AG09309 (cell line): ENCODE measurements at places on chromosomes 7 and 10.
A peak's percentile ranks its signal among the peaks of the same experiment; 100 is the strongest.

- DNase-seq, result no peak
These were observed 13.9 kb upstream of the ABCC2 start for GRCh38 chr10:99768556-99768955.

GRCh38 chr7:153567426-153567825 is 484.8 kb upstream of the DPP6 start:
- DNase-seq, result no peak

- no peak for DNase-seq
These were observed 180.2 kb downstream of the ADARB2 start for GRCh38 chr10:1557081-1557480.

GRCh38 chr10:104246976-104247375 is 7.7 kb upstream of the GSTO1 start:
- peak; percentile 18 for DNase-seq

- no peak for DNase-seq
These were observed 10.7 kb downstream of the LBX1 start for GRCh38 chr10:101218351-101219138.

DNA sequence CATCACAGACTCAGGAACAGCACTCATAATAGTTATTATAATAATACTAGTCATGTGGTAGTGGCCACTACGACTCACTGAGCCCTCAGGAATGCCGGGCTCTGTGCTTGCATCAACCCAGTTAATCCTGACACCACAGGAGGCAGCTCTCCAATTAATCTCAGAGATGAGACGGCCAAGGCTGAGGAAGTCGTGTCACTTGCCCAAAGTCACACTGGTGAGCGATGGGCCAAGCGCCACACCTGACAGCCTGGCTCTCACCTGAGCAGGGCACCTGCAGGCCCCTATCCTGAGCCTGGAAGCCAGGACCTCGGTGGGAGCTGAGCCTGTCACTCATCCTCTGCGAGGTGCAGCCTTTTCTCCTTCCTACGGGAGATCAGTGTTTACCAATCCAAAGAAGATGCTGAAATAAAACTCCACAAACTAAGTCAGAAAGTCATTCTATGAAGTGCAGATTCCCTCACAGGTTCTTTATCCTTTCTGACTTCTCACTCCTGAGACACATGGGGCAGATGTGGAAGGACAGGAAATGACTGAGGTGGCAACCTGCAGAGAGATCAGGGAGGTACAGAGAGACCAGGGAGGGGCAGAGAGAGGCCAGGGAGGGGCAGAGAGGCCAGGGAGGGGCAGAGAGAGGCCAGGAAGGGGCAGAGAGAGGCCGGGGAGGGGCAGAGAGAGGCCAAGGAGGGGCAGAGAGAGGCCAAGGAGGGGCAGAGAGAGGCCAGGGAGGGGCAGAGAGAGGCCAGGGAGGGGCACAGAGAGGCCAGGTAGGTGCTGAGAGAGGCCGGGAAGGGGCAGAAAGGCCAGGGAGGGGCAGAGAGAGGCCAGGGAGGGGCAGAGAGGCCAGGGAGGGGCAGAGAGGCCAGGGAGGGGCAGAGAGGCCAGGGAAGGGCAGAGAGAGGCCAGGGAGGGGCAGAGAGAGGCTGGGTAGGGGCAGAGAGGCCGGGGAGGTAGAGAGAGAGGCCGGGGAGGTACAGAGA is 38.5 kb downstream of the VIPR2 start:
- DNase-seq, result no peak

GRCh38 chr10:31953080-31953479 is 24.4 kb upstream of the ARHGAP12 start:
- DNase-seq, result no peak

- DNase-seq, result no peak
These were observed 77.4 kb downstream of the ADCY1 start for GRCh38 chr7:45651540-45651939.

DNA sequence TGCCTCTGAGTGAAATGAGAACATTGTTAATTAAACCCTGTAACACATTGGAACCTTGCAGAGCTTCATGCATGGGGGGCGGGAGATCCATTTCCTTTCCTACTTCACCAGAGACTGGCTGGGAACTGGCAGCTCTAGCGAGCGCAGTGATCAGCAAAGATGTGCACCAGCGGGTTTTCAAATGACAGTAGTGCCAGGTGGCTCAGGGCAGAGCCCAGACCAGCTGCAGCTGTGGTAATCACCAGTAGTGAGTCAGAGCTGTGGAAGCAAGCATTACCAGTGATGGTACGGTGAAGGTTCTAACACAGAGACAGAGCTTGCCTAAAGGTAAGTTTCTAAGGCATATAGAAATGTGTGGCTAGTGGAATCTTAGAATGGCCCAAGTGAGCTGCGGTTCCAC is 1009.7 kb upstream of the CELF2 start:
- no peak for DNase-seq

DNA sequence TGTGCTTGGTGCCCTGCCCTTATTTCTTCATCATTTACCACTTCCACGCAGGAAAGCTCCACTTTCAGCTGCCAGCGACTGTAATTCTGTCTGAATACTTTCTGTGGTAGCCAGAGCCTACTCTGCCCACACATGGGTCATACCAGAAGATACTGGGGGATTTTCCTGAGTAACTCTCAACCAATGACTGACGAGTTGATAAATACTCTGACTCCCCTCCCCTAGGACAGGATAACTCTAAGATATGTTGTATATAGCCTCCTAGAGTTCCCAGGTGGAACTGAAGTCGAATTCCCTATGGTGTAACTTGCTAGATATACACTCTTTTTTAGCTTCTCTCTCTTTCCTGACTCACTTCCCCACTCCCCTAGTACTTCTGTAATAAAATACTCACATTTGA is 29.8 kb downstream of the SEM1 start:
- DNase-seq, result no peak

- DNase-seq, result no peak
These were observed 441.1 kb downstream of the RPS24 start for GRCh38 chr10:78474743-78475142.

DNA sequence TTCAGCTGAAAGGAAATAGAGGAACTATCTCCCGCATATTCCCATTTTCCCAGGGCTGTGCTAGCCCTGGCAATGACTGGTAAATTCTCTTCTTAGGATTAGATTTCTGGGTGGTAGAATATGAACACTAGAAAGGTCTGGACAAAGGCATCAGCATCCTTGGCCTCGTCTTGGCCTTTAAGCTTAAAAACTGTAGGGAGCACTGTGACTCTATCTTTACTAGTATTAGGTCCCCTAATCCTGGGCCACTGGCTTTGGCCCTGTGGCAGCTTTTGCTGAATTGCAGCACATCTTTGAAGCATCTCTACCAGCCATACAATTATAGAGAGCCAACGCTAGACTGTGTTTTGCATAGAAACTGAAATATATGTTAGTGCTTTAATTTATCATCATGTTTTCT is 41.5 kb upstream of the EBLN1 start:
- no peak for DNase-seq

GRCh38 chr10:123558651-123559050 is 107.5 kb upstream of the GPR26 start:
- no peak for DNase-seq

GRCh38 chr7:97844036-97844435 is 28.2 kb downstream of the ASNS start:
- DNase-seq, result no peak

- no peak for DNase-seq
These were observed 115.8 kb downstream of the HTR7 start for GRCh38 chr10:90741926-90742565.

DNA sequence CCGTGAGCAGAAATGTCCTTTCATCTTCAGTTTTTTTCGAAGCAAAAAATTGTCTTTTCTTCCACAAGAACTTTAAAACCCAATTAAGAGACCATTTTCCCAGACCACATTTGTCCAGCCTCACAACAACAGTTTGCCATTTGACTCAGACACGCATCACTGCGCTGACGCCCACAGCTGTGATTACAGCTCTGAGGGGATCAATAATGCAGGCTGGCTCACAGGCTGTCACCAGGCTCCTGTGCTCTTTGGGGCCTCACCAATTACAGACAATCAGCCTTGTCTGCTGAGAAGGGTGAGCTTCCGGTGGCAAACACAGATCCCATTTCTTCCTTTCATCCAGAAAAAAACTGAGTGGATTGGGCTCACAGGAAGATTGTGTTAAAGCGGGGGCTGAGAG is 33.3 kb downstream of the DDC start:
- no peak for DNase-seq

- DNase-seq, result no peak
These were observed 11.4 kb upstream of the TACR2 start for GRCh38 chr10:69428165-69428564.

GRCh38 chr7:2019711-2020511 is 212.8 kb downstream of the MAD1L1 start:
- peak; percentile 84 for DNase-seq

DNA sequence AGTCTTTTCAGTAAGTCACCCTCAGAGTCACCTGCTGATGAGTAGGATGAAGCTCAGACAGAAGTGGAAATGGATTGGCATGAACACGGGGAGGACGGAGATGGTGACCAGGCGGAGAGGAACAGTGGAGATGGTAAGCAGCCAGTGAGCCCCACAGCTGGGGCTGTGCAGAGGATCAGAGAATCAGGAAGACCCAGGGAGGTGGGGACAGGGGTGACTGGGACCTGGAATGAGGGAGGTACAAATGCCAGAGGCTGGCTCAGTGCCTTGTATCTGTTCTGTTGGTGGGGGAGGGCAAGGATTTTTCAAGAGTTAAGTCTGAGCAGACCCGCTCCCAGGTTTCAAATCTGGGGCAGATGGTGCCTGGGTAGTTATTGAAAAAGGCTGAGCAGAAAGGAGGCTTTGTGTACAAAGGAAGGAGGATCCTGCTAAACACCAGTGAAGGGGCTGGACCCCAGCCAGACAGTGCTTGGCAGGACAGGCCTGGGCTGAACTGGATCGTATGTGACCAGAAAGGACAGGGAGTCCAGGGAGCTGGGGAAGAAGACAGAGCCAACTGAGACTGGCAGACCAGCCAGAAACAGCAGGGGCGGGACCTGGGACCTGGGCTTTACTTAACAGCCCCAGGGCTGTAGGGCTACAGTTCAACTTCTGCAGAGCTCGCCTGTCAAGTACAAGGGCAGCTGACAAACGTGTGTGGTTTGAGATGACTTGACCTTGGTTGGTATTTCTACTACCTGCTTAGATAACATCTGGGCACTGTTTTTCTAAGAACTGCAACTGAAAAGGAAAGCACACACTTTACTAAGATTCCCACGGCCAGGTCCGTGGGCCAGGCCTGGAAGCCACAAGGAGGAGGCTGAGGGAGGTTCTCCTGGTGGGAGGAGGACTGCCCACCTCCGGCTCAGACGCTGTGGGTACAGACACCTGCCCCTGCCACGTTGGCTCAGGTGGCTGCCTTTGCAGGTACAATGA is 13.2 kb upstream of the FRMPD2 start:
- no peak for DNase-seq

DNA sequence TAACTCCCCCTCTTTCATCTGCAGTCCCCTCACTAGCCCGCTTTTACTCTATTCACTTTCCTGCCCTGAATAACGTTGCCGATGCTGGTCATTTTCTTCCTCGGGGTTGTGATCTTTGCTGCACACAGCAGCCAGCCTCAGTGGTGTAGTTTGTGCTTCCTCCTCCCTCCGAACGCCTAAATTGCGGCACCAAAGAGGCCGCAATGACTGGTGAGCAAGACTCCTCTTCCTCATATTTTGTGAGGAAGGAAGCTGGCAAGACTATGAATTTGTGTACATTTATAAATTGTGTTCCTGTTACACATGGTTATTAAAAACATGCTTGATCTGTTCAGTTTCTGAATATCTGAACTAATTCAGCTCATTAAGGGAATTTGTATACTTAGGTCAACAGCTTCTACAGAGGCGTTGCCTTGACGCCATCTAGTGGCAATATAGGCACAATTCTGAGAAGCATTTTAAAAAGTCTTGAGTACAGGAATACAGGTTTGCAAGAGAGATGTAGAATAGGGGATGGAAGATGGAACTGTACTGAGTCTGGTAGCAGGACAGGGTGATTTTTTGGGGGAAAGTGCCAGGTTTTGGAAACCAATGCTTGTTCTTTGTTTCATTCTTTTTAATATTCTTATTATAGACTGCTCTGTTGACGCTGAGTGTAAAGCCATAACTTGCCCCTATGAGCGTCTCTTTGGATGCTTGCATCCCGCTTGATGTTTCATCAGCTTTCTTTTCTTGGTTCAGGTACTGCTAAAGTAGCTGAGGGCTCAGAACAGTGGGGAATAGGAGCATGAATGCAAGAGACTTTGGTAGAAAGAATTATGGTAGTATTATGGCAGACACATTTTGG is 4.1 kb upstream of the TAS2R5 start:
- DNase-seq, result peak; percentile 11

DNA sequence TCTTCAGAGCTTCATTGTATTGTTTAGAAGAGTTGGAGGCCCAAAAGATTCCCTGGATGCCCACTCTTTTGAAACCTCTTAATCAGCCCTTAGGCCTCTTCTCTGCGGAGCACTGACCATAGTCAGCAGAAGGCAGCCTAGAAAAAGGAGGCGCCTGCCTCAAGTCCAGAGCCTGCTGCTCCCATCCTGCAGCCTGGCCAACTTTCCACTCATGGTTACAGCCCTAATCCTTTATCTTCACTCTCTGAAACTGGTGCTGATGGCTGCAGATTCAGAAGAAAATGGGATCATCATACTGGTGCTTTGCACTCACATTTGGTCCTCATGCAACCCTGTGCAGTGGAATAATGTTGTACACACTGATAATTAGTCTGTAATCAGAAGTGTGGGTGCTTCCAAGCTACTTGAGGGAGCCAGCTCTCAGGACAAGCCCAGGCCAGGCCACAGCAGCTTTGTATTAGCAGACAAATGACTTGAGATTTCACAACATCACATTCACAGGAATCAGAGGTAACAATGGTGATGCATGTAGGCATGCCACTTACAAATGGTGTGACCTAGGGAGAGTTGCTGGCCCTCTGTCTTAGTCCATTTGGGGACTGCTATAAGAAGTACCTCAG is 272.9 kb downstream of the GALNT17 start:
- DNase-seq, result no peak

- no peak for DNase-seq
These were observed 723 bp upstream of the TES start for GRCh38 chr7:116209561-116210070.

DNA sequence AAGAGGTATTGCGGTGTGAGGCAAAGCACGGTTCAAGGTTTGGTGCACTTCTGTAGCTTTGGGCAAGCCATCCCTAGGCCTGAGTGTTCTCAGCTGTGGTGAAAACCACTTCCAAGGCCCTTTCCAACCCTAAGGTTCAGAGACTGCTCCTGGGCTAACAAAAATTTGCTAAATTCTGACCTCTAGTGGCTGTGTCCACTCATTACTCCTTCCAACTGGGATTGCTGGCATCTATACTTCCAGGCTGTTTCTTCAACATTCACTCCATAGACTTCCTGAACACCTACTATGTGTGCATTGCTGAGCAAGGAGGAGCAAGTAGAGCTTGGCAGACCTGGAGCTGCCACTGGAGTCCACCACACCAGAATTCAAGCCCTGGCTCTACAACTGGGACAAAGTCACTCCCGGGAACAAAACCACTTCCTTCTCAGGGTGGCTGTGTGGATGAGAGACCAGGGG is 29.3 kb upstream of the SH3PXD2A start:
- no peak for DNase-seq
